Amniotic epithelial cell (primary cell): ENCODE measurements at places on chromosomes 1 and 21.

GRCh38 chr1:119000371-119001180 lies 12.4 kb upstream of the TBX15 start:
- no peak for DNase-seq

DNA sequence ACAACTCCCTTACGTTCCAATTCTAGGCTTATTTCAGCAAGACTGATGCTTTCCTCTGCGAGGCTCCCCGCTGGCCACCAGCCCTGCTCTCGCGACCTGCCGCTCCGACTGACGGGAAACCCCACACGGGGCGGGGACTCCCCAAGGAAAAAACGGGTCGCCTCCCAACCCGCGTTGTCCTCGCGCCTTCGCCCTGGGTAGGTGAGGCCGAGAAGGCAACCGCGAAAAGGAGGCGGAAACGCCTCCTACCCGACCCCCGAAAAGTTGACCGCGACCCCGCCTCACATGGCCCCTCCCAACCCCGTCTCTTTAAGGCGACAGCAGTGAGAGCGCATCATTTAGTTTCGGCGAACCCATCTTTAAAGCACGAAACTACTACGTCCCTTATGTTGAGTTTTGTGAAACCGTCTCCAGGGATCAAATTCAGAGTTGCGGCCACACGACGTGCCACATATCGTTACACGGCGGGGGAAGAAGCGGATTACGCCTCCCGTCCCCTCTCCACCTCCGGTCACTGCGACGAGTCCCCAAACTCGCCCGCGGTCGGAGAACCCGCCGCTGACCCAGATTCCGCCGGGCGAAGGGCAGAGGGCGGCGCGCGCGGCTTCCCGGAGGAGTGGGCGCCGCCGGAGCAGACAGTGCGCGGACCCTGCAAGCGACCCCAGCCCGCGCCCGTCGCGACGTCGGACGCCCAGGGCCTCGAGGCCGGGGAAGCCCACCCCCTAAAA lies 1.2 kb downstream of the ANP32E start:
- DNase-seq, result peak; percentile 30

- DNase-seq, result peak; percentile 98
Observed at GRCh38 chr21:37878946-37879660, 37.2 kb downstream of the KCNJ6 start.

DNA sequence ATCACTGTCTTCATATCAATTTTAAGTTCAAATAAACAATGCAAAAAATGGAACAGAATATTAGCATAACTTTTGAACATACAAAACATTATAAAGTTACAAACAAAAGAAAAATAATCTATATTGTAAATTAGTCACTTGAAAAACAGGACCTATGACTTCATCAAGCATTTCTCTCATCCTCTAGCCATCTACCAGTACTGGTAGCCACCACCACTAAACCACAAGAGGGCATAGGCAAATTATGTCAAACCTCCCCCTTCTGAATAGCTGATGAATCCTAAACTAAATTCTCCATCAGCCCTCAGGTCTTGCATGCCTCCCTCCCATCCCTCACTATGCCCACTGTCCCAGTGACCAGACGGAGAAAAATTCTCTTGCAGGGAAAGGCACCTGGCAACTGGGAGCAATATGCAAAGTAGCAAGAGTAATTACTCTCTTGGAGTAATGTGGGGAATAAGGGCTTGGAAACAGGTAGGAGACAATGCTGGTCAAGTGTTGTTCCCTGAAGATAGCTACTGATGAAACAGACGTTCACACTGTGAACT lies 37.1 kb downstream of the SSX2IP start:
- DNase-seq, result peak; percentile 12

- DNase-seq, result no peak
Observed at GRCh38 chr1:61035880-61036279, 46.5 kb upstream of the NFIA start.

- peak; percentile 24 for DNase-seq
Observed at GRCh38 chr1:217214551-217214950, 416.3 kb downstream of the GPATCH2 start.
